DMS 273 treated with DMSO at 0.1 percent for 48 hours (cell line): ENCODE measurements at places on chromosomes 7 and 10.

DNA sequence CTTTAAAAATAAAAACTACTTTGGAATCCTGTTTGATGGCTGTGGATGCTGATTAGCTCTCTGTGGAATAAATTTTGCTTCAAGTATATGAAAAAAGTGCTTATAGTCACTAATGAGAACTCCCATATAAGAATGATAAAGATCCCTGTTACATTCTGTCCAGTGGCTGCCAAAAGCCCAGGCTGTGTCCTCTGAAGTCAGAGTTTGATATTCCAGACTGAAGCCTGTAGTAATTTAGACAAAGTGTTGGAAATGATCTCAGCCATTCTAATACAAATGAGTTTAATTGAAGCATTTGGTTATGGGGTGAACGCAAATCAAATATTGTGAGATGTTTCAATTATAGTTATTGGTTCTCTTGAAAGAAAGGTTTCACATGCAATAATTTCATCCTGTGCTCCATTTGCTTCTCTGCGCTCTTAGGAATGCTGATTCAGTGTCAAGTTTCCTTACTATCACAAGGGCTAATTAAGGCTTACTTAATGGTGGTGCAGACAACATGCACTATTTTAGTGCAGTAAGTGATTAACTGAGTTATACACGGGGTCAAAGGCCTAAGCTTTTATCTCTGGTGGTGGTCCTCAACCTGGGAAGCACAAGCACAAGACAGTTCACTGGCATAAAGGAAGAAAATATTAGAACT is 867.6 kb downstream of the SORCS1 start:
- no peak for DNase-seq

DNA sequence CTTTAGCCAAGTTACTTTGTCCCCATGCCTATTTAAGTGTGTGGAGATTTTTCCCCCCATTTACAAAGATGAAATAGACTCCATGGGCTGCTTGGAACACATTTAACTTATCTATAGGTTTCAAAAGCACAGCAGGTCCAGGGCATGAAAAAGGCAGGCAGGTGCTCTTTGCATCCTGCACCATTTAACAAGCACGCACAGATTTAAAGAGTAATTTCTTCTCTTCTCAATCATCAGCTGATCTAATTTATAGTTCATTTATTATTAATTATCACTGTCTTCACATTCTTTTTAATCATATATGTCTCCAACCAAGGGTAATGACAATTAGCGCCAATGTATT is 156.8 kb downstream of the CACNA2D1 start:
- DNase-seq: no peak

DNA sequence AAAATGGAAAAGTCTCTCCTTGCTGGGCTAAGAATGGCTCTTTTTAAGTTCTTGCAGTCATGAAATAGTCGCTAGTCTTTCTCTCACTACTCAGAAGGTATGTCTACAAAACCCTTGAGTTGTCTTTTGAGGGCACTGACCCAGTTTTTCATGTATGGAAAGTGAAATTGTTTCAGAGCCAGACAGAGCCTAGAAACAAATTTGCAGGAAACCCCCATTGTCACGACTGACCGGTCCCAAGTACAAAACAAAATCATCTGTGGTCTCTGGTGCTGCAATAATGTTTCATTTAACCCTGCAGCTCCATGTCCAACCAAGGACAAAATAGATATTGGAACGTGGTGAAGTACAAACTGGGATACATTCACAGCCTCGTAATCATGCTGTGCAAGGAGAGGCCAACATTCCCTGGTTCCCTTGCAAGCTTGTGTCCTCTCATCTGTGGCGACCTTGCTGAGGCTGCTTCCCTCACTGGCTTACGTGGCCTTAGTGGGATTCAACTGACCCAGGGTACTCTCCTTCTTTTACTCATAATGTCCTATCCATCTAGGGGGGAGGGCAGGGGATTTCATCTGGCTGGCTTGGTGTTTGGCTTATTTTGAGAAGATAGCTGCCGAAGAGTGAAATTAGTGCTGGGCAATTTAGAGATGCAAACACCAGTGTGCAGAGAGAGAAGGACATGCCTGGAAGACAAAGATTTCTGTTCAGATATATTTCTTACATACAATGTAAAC is 172.5 kb downstream of the IPMK start:
- no peak for DNase-seq

DNA sequence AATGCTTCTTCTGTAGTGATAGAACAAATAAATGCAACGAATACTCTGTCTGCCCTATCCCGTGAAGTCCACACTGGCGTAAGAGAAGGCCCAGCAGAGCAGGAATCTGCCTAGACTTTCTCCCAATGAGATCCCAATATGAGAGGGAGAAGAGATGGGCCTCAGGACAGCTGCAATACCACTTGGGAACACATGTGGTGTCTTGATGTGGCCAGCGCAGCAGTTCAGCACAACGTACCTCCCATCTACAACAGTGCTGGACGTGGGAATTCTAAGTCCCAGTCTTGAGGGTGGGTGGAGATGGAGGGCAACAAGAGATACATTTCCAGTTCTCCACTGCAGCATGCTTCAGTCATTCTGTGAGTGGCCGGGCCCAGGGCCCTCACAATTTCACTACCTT is 45.8 kb downstream of the FIGNL1 start:
- no peak for DNase-seq

DNA sequence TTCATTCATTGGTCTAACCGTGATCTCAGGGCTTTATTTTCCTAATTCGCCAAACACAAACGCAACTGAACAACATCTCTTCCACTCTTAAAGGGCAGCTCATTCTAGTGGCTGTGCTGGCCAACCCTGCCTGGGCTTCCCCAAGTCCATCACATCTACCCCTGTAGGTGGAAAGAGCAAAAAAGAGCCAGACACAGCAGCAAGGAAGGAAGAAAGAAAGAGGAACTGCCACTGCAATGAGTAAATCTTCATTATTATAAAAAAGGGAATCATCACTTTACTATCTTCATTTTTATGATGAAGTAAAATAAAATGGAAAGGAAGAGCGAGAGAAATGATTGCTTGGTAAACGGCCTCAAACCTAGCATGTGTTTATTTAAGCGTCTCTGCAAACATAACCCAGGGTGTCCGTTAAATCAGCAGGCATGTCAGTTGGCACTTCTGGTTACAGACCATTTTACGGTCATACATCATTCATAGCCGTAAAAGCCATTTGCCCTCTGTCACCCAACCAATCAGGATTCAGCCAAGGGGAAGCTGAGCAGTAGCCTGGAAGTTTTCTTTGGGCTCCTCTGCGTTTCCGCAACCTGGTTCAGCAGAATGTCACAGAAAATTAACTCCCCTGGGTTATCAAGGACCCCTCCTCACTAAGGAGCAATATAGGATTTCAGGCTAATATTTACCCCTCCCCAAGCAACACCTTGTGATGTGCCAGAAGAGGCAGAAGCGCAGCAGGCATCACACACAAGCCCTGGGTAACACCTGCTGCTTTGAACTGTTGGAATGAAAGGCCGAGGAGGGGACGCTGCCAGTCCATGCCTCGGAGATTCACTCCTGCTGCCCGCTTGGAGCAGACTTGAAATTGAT is 234.0 kb downstream of the SNX10 start:
- DNase-seq: no peak

GRCh38 chr7:3260401-3260715 is 40.7 kb upstream of the SDK1 start:
- no peak for DNase-seq

DNA sequence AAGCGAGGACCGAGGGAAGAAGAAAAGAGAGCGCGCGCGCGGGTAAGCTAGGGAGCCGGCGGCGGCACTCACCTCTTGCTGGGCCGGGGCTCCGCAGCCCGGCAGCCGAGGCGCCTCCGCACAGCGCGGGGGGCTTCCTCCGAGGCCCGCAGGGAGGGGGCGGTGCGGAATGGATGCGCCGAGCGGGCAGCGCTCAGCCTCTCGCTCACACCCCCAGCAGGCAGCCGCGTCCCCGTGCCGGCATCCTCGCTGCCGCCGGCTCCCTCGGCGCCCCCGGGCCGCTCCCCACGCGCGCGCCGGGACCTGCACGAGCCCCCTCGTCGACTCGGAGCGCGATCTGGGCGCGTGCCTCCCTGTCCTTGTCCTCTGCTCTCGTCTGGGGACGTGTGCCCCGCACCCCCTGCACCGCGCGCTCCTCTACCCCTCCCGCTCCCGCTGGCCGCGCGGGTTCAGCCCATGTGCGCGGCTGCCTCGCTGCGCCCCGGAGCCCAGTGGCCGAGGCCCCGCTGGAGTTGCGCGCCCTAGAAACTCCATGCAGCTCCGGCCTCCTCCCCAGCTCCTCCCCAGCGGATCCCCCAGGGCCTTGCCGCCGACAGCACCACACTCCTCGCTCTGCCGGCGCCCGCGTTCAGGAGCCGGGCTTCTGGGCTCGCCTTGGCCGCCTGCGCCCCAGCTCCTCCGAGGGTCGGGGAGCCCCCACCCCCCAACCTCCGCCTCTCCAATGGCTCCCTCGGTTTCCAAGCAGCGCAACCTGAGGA is 75.3 kb downstream of the CALN1 start:
- no peak for DNase-seq

DNA sequence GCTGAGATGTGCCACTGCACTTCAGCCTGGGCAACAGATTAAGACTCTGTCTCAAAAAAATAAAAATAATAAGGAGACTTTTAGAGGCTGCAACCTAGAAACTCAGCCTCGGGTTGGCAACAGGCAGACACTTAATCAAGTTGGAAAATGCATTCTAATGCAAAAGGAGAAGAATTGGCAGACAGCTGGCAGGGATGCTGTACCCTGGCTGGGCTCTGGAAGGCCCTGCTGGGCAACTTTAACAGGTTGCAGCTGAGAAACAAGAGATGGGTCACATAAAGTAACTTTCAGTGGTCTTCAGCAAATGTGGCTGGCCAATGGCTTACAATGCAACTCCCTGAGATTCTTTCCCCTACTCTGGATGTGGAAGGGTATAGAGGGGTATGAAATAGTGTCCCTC is 1225.7 kb downstream of the TYW1 start:
- no peak for DNase-seq

GRCh38 chr10:128124813-128125403 is 1.3 kb downstream of the MKI67 start:
- no peak for DNase-seq

GRCh38 chr7:21128062-21128817 is 299.6 kb upstream of the SP4 start:
- no peak for DNase-seq

- DNase-seq: no peak
Observed at GRCh38 chr10:92938841-92939240, 90.5 kb downstream of the EXOC6 start.

- DNase-seq: no peak
Observed at GRCh38 chr10:33136271-33136670, 178.2 kb upstream of the ITGB1 start.

- DNase-seq: no peak
Observed at GRCh38 chr10:95391581-95392216, 100.9 kb upstream of the PDLIM1 start.

DNA sequence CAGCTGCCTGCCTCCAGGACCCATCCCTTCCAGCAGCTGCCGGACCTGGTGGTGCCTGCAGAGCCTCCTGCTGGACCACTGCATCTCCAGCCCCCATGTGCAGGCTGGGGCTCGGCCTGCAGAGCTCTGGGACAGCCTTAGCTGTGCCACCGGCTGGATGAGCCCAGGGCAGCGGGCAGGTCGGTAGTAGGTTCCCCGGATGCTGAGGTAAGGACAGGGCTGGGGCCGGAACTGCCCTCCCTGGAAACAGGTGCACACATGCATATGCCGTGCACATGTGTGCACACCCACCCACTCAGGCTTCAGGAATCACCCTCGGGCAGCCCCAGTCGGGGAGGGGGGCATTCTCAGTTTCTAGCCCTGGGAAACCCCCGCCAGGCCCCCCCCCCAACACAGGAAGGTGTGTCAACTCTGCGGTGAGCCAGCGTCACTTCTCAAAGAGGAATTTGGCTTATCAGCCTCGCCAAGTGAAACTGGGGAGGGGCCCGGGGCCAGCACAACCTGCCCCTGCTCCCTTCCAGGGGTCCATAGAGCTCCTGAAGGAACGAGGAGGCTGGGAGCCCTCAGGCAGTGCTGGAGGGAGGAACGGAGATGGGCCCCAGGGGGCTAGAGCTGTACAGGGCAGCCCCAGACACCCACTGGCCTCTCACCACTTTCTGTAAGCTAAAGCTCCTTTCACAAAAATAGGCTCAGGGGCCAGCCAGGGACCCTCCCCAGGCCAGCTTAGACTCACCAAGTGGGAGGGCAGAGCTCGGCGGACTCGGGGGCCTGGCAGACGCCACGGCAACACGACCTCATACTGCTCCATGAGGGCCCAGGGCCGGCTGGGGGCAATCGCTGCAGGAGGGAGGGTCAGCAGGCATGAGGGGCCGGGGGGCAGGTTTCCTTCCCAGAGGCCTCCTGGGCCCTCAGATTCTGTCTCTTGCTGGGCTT is 1.7 kb downstream of the ADAM8 start:
- DNase-seq: no peak

DNA sequence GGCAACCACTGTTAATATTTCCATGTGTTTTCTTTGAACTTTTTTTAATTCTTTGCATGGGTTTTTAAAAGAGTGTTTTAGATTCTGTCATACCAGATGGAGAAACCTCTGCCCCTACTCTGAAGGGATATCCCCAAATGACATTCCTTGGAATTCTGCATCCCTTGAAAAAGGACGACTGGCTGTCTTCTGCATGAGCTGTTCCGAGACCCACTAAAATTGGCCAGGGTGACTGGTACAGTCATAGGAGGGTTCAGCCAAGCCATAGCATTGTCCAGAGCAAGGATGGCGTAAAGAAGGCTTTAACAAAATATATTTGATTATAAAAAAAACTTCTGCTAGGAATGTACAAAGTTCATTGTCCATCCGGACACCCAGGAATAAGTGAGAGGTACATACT is 952.9 kb downstream of the NRG3 start:
- no peak for DNase-seq

- no peak for DNase-seq
Observed at GRCh38 chr10:12332572-12333379, 16.6 kb upstream of the CAMK1D start.

DNA sequence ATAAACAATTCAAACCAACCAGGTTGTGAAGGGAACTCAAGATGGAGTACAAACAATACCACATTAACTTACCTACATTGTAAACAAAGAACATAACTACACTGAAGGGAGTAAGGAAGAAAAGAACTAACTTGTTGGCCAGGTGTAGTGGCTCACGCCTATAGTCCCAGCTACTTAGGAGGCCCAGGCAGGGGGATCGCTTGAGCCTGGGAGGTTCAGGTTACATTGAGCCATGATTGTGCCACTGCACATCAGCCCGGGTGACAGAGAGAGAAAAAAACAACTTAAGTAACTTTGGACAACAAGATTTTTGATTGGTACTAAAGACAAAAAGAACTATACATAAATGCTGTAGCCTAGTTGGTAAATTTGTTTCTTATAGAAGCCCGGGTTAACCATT is 68.8 kb downstream of the TRIL start:
- no peak for DNase-seq

- DNase-seq: no peak
Observed at GRCh38 chr7:3032256-3032655, 11.4 kb downstream of the CARD11 start.

GRCh38 chr7:102834999-102835398 is 77.8 kb upstream of the LRRC17 start:
- no peak for DNase-seq
